ENCODE measurements at places on chromosomes 6 and 20.

GRCh38 chr6:170221753-170222400 is 69.0 kb downstream of the DLL1 start:
- H3K27me3 ChIP-seq, result peaks cover 7% of the 10 kb centered on the region
- peaks cover 16% of the 10 kb centered on the region for H3K4me1 ChIP-seq

GRCh38 chr6:116307001-116307400 is 27.3 kb upstream of the TSPYL1 start:
- no peaks in the 10 kb centered on the region for H3K4me1 ChIP-seq
- no peaks in the 10 kb centered on the region for H3K27me3 ChIP-seq
- no peak overlapping the region for H3K4me3 ChIP-seq

DNA sequence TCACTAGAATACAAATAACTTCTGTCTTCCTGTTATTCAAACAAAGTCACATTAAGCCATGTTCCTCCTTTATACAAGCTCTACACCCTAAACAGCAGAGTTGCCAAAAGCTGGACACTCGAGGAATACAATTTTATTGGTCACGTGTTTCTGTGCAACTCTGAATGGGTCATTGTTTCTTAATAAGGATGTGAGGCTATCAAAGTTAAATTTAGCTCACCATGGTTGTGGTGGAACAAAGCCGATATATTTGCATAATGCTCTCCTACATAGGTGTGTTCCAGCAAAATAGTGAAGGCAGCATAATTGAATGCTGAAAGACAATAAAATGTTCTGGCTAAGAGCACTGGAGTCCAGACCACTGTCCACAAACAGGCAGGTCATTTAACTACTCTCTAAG is 36.9 kb upstream of the CD2AP start:
- H3K36me3 ChIP-seq, result no peaks in the 10 kb centered on the region
- no peaks in the 10 kb centered on the region for H3K4me1 ChIP-seq
- H3K4me3 ChIP-seq, result no peak overlapping the region
- no peaks in the 10 kb centered on the region for H3K27me3 ChIP-seq
- no peak for DNase-seq

DNA sequence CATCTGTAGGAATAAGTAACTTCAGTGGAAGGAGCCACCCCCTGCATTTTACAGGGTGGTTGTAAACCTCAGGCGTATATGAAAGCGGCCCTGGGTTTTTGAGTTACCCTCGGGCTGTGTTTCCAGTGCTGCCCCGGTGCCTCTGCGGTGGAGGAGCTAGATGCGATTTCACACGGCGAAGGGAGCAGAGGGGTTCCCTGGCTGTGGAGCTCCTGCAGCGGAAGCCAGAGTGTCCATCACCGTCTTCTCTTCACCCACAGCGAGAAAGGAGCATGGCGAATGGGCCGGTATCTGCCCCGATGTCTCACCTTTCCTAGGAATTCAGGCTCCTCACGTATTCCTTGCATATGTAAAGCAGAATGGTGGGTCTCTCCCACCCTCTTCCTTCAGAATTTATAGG is 253.6 kb downstream of the THBS2 start:
- no peaks in the 10 kb centered on the region for H3K36me3 ChIP-seq
- no peak for DNase-seq
- H3K27me3 ChIP-seq, result no peaks in the 10 kb centered on the region
- no peak overlapping the region for H3K27ac ChIP-seq

Measured in T-cell (primary cell).